ENCODE measurements at places on chromosomes 3 and 15. TPM values are rescaled to one million over a fixed set of nuclear protein-coding genes. Genes with fewer than 3 reads are reported as not detected.

GRCh38 chr3:71341721-71342120 is 241.8 kb downstream of the FOXP1 start:
- DNase-seq = no peak

Gene IQSEC1
- polyA plus RNA-seq = 39.1 TPM

Gene CPLX3
- polyA plus RNA-seq = 127 TPM

- DNase-seq = no peak
Observed at GRCh38 chr15:84917452-84917851, 33.0 kb downstream of the SLC28A1 start.

Gene ZIC1
- polyA plus RNA-seq = not detected

Gene BCHE
- 2.7 TPM for polyA plus RNA-seq

GRCh38 chr3:15108082-15108545 is 9.2 kb upstream of the RBSN start:
- DNase-seq = peak; percentile 92

DNA sequence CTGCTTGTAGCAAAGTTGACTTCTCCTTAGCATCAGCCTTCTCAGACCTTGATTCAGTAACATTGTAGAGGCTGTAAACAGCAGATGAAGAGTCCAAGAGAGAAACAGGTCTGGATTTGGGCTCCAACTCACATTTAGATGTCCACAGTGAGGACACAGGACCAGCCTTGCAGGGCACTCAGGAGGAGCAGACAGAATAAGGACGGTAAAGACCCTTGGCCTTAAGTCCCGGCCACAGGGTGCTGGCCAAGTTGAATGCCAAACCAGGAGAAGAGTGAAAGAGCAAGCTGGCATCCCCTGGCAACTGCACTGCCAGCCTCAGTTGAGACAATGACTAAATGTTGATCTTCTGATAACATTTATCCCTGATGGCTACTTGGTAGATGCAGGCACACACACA is 136.3 kb downstream of the LRRK1 start:
- no peak for DNase-seq

GRCh38 chr3:73874606-73875369 is 250.0 kb upstream of the PDZRN3 start:
- no peak for DNase-seq

Gene NRG4
- 0.09 TPM for polyA plus RNA-seq

DNA sequence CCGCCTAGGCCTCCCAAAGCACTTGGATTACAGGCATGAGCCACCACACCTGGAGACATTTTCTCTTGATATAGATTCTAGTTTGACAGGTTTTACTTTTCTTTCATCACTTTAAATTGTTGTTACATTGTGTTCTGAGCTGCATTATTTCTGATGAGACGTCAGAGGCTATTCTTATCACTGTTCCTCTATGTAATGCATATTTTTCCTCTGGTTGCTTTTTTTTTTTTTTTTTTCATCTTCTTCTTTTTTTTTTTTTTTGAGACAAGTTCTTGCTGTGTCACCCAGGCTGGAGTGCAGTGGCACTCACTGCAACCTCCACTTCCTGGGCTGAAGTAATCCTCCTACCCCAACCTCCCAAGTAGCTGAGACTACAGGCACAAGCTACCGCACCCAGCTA is 41.2 kb downstream of the TRA2B start:
- DNase-seq = no peak

Gene MESP2
- polyA plus RNA-seq = not detected

DNA sequence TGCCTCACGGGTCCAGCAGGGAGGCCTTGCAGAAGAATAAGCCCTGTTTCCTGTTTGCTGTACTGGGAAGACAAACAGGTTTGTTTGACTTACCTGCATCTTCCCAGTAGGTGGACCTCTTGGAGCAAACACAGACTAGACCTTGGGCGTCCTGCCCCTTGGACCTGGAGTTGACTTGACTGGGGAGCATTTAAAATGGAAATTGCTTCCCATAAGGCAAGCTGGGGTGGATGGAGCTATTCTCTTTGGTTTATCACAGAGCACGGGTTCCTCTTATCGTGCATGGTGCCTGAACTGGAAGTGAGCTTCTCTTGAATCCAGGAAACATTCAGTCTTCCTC is 151.4 kb downstream of the RPLP1 start:
- DNase-seq = no peak

GRCh38 chr3:111591555-111591954 is 3.6 kb downstream of the ZBED2 start:
- no peak for DNase-seq

GRCh38 chr3:139463466-139463865 is 12.8 kb downstream of the RBP2 start:
- no peak for DNase-seq

GRCh38 chr3:184656829-184657681 is 54.8 kb downstream of the MAGEF1 start:
- no peak for DNase-seq

- DNase-seq = no peak
Observed at GRCh38 chr3:196694202-196694638, 17.8 kb downstream of the CEP19 start.

DNA sequence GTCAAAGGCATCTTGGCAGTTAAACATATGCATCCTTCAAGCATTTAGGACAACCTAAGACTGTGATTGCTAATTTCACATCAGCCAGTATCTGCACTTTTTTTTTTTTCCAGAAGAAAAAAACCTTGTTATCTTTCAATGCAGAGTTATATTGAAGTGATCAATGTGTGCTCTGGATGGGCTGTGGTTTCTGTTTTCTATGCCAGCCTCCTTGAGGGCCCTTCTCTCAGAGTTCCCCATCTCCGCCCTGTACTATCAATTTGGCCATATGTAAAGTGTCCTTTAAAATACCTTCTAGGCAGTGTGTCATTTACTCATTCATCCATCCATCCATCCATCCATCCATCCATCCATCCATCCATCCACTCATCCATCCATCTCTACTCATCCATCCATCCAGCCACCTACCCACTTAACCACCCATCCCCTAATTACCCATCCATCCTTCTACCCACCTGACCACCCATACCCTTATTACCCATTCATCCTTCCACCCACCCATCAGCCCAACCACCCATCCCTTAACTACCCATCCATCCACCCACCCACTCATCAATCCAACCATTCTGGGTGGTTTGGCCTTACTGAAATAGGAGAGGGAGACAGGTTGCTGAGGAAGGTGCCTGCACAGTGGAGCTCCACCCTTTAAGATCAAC is 322.1 kb downstream of the CHST2 start:
- DNase-seq = no peak

- DNase-seq = no peak
Observed at GRCh38 chr3:7630925-7631324, 770.0 kb downstream of the GRM7 start.

Gene DAZL
- not detected for polyA plus RNA-seq

Gene ASB14
- not detected for polyA plus RNA-seq

Gene TIMP4
- 2.4 TPM for polyA plus RNA-seq

DNA sequence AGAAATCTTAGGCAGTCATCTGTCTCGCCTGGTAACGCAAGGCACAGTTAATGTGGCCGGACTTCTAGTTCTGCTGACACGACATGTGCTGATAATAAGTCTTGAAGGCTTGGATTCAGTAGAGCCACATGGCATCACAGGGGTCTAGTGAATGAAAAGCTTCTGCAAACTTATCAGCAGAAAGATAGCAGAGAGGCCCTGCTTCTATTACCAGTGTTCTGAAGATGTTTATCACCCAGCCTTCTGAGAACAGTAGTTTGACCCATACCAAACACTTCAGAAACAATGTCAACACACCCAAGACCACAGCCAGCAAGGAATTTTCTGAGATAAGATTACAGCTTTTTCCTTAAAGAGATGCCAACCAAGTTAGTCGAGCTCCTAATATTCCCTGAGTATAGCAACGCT is 102.7 kb upstream of the UMPS start:
- DNase-seq = no peak

Gene SMCO1
- not detected for polyA plus RNA-seq

- no peak for DNase-seq
Observed at GRCh38 chr3:190182418-190183043, 61.8 kb upstream of the P3H2 start.

Gene SNTN
- polyA plus RNA-seq = not detected

DNA sequence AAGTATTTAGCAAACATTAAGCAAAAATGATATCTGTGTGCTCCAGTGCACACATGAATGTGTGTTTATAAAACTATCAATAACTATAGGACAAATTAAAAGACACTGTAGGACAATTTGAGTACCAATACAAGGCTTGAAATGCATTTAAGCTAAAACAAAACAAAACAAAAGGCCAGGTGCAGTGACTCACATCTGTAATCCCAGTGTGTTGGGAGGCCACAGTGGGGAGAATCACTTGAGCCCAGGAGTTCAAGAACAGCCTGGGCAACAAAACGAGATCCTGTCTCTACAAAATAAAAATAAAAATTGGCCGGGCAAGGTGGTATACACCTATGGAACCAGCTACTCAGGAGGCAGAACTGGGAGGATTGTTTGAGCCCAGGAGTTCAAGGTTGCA is 50.7 kb downstream of the CSNK1G1 start:
- no peak for DNase-seq

DNA sequence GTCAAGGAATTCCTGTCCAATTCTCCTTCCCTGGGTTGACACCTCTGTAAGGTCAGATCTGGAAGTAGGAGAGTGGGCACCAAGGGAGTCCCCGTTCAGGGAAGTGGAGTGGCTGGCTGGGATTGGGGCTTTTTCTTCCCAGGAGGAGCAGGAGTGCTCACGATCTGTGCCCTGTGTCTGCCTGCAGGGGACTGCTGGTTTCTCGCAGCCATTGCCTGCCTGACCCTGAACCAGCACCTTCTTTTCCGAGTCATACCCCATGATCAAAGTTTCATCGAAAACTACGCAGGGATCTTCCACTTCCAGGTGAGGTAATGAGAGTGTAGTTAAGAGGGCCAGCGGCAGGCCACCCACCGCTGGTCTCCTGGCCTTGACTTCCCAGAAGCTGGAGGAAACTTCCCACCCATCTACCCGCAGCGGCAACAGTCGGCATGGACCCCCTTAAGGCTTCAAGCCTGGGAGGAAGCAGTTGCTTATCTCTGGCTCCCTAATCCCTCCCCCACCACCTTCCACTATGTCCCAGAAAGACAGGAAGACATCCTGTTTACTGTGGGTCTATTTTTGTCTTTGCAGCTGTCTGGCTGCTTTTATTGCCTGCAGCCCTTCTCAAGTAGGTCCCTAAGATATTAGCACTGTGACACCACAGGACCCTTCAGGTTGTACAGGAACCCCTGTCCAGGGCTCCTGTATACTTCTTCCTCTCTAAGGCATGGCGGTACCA is 26.8 kb downstream of the CAPN3 start:
- DNase-seq = no peak

Gene THRB
- polyA plus RNA-seq = 3.7 TPM

- DNase-seq = peak; percentile 91
Observed at GRCh38 chr3:187741403-187742350, 3.6 kb downstream of the BCL6 start.

DNA sequence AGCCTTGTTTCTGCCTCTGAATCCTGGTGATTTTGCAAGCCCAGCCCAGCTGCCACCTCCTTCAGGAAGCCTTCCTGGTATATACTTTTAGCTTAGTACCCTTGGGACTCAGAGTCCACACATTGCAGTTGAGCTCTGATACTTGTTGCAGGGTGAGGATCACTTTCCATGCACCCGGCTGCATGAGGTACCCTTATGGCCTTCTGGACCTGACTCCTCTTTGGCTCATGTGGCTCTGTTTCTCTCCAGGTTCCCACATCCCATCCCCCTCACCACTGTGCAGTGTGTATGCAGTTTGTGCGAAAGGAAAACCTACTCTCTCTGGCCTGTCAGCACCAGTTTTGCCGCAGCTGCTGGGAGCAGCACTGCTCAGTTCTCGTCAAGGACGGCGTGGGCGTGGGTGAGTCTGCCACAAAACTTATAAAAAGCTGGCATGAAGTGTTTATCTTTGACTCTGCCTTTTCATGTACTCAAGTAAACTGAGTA is 23.1 kb upstream of the P4HTM start:
- DNase-seq = no peak

- no peak for DNase-seq
Observed at GRCh38 chr15:39961051-39961450, 27.1 kb downstream of the EIF2AK4 start.

Gene COL8A1
- 0.61 TPM for polyA plus RNA-seq

GRCh38 chr3:36714343-36715086 is 49.8 kb downstream of the DCLK3 start:
- no peak for DNase-seq

Gene OSBPL10
- polyA plus RNA-seq = 5.3 TPM

DNA sequence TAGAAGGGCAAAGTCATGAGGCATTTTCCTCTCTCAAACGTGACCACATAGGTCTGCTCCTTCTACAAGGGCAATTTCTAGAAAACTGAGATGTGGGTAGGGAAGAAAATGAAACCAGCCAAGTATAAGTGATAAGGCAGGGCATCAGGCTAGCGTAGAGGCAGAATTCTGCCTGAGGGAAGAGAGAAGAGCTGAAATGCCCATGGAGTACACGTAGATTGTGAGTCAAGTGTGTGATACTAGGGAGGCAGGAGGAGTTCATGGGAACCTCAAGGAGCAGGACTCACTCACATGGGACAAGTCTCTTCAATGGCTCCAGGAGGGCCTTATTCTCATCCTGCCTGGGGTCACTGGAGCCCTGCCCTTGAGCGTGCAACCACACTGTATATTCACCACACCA is 34.9 kb upstream of the PPP4R2 start:
- no peak for DNase-seq

- peak; percentile 90 for DNase-seq
Observed at GRCh38 chr3:194134231-194134756, 1.7 kb upstream of the HES1 start.

Gene POTEB2
- polyA plus RNA-seq = not detected

DNA sequence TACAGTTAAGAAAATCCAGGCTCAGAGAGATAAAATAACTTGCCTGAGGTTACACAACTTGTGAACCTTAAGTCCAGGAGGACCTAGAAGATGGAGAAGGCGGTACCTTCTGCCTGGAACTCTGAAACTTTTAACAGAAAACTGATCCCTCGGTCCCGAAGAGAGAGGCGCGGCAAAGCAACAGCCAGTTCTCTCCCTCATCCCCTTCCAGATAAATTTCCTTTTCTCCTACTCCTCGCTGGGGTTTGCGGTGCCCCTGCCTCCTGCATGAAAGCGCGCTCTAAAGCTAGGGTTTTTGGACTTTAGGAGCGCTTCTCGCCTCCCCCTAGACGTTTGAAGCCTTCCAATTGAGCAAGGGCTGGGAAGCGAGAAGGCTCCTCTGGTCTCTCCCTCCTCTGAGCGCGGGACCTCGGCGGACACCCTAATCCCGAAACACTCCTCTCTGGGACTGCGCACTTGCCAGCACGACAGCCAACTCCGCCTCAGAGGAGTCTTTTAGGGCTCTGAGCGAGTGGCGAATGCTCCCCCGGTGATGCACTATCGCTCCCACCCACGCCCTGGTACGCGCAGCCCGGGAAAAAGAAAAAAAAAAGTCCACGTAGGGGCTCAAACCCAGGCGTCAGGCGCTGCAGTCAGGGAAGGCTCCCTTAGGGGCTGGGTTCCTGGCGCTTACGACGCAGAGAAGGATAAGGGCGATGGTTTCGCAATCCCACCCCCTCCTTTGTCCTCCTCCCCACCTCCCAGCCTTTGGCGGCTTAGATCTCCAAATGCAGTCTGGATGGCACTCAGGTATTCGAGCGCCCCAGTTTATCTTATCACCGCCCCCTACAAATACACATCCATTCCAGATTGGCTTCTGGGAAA is 7.9 kb upstream of the EOMES start:
- DNase-seq = no peak

- no peak for DNase-seq
Observed at GRCh38 chr3:57699591-57699990, 6.7 kb upstream of the DENND6A start.
